ENCODE measurements at places on chromosomes 13 and 19.
A peak's percentile ranks its signal among the peaks of the same experiment; 100 is the strongest.

- DNase-seq: no peak
Measured at GRCh38 chr13:29159871-29160270, 339.7 kb downstream of the MTUS2 start.

DNA sequence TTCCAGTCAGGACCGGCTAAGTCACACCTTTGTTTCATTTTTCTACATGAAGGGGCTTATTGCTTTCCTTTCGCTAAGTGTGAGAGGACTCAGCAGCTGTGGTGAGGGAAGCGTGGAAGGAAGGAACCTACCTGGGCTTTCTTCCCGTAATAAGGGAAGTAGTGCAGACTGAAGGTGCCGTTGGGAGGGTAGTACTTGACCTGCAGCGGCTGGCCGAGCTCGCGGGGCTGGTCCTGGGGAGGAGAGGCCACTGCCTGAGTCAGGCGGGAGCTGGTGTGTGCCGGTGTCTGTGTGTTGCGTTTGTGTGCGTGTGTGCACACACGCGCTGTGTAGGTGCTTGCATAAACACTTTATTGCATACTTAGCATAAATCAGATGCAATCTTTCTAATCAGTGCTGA lies 7.7 kb downstream of the ATP4B start:
- DNase-seq: no peak

GRCh38 chr19:45008552-45008951 lies 7.3 kb downstream of the RELB start:
- no peak for DNase-seq

- DNase-seq: no peak
Measured at GRCh38 chr13:103898481-103898880, 832.3 kb upstream of the SLC10A2 start.

GRCh38 chr19:58034477-58034793 lies 610 bp downstream of the ZSCAN1 start:
- no peak for DNase-seq

- DNase-seq: peak; percentile 48
Measured at GRCh38 chr13:49627831-49628652, at the start of gene ARL11. ARL11 (plus strand) TSS chr13:49628507; CDS start chr13:49630448, 1,941 bp downstream.

GRCh38 chr13:84705982-84706710 lies 823.9 kb upstream of the SLITRK1 start:
- DNase-seq: no peak

GRCh38 chr13:113457510-113457909 lies 4.2 kb upstream of the ADPRHL1 start:
- no peak for DNase-seq

DNA sequence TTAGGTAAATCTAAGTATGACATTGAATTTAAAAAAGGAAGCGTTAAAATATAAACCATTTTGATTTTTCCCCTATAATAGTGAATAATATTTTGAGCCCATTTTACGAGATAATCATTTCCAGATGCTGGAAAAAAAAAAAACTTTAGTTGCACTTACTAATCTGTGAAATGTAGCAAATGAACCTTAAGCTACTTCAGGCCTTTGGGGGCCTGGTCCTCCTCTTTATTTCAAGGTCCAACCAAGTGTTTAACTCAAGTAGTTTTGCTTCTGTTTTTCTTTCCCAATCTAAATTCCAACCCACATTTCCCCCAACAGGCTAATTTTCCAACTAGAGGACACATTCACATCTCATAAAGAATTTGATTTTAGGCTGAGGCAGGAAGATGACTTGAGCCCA lies 101.2 kb downstream of the TNFRSF19 start:
- DNase-seq: no peak

GRCh38 chr19:38182536-38183210 lies 41.3 kb downstream of the DPF1 start:
- DNase-seq: no peak

DNA sequence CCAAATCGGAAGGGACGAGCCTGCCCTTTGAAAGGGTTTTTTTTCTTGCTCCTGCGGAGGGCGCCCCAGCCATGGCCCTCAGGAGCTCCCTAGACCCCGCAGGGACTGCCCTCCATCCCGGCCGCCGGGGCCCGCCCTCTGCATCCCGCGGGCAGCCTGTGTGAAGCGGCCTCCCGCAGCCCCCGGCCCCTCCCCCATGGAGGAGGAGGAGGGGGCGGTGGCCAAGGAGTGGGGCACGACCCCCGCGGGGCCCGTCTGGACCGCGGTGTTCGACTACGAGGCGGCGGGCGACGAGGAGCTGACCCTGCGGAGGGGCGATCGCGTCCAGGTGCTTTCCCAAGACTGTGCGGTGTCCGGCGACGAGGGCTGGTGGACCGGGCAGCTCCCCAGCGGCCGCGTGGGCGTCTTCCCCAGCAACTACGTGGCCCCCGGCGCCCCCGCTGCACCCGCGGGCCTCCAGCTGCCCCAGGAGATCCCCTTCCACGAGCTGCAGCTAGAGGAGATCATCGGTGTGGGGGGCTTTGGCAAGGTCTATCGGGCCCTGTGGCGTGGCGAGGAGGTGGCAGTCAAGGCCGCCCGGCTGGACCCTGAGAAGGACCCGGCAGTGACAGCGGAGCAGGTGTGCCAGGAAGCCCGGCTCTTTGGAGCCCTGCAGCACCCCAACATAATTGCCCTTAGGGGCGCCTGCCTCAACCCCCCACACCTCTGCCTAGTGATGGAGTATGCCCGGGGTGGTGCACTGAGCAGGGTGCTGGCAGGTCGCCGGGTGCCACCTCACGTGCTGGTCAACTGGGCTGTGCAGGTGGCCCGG lies 815 bp downstream of the MAP3K10 start:
- DNase-seq: no peak

DNA sequence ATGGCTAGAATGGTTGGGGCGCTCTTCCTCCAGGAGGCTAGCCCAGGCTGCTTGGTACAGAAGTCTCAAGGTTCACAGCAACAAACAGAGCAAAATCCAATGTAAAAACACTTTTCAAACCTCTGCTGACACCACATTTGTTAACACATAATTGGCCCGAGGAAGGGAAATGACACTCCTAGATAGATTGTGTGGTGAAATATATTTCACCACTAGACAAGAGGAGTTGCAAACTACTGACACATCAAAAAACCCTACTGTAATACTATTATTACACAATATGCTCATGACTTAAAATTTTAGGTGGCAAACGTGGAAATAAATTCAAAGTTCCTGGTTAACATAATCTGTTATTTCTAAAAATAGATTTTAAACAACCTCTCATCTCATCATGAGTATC lies 643.6 kb downstream of the PCDH9 start:
- no peak for DNase-seq

GRCh38 chr13:64723724-64724123 lies 2506.4 kb downstream of the PCDH9 start:
- DNase-seq: no peak

GRCh38 chr13:53048880-53049279 lies 20.3 kb downstream of the OLFM4 start:
- DNase-seq: no peak

DNA sequence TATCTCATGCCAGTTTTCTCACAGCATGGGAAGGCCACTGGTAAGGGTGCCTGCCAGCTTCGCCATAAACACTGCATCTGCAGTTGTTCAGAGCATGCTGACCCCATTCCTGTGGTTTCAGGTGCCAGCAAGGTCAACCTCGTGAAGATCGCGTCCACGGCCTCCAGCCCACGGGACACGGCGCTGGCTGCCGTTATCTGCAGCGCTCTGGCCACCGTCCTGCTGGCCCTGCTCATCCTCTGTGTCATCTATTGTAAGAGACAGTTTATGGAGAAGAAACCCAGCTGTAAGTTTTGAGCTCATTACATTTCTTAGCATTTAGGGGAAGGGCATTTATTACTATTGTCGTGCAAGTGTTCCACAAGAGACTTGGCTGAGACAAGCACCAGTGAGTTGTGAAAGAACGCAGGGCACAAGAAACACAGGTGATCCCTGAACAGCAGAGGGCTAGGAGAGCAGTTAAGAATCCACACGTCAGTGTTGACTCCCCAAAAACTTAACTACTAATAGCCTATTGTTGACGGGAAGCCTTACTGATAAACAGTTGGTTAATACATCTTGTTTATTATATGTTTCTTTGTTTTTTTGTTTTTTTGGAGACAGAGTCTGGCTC lies 88.8 kb downstream of the TNFRSF19 start:
- DNase-seq: no peak

DNA sequence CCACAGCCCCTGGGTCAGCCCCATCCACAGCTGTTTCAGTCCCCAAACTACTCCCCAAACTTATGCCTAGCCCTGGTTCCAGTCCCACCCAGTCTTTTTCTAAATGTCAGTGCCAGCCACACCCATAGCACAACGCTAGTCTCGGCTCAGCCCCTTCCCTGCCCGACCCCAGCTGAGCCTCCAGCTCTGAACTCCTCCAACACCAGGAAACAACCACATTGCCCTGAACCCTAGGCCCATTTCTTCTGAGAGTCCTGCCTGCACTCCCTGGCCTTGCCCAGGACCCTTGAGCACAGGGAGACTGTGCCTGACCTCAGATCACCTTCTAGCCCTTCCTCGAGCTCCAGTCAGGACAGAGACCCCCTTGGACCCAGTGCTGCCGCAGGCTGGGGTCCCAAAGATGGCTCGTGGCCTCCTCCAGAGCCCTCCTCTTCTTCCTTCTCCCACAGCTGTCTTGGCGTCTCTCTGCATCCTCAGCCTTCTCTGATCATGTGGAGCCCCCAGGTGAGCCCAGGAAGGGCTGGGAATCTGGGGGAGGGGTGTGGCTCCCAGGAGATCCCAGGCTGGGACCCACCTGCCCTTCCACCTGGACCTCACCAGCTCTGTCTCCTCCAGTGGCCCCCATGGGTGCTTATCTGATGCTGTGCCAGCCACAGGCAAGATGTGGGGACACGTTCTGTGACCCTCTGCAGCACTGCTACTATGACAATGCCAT lies 33.0 kb upstream of the IGFL1 start:
- DNase-seq: no peak
